Mesenteric fat pad (tissue), 1 donor: ENCODE measurements at places on chromosomes 7 and 10. TPM values are rescaled to one million over a fixed set of nuclear protein-coding genes. Genes with fewer than 3 reads are reported as not detected.

The SLC25A13 gene
- 30.5 TPM for total RNA-seq

The MYO3A gene
- not detected for total RNA-seq

The PNLIP gene
- total RNA-seq: 1.5 TPM

The DDC gene
- total RNA-seq: 1.0 TPM

The CNNM2 gene
- total RNA-seq: 3.1 TPM

The SKIDA1 gene
- total RNA-seq: 0.58 TPM

The ENKUR gene
- not detected for total RNA-seq

The SCIN gene
- total RNA-seq: 3.9 TPM

The CCL24 gene
- not detected for total RNA-seq

The PNLIPRP3 gene
- total RNA-seq: not detected

The EIF3B gene
- total RNA-seq: 150 TPM

GRCh38 chr7:132666774-132667172, 90.5 kb upstream of the PLXNA4 start:
- DNase-seq: no peak

GRCh38 chr10:119095640-119096039, 8.3 kb upstream of the DENND10 start:
- no peak for DNase-seq

DNA sequence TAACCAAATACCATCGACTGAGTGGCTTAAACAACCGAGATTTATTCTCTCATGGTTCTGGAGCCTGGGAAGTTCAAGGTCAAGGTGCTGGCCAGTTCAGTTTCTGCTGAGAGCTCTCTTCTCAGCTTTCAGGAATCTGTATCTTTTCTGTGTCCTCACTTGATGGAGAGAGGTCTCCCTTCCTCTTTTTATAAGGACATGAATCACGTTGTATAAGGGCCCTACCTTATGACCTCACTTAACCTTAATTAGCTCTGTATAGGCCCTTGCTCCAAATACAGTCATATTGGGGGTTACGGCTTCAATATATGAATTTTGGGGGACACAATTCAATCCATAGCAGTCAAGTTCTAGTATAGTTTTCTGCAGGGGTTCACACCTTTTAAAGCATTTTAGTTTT, 135.2 kb upstream of the ADO start:
- no peak for DNase-seq

DNA sequence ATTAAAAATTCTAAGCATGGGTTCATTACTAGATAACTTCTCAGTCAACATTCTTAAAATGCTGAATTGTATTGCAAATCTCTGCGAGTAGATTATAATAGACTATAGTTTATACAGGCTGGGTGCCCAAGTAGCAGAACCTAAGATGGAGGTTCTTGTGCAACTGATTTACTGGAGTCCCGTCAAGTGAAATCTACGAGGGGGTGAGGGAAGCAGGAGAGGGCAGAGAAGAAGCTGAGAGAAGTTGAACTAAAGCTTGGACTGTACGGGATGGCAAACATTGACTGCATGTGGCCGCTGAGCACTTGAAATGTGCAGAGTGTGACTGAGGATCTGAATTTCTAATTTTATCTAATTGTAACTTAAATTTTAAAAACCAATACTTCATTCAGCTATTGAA, 124.5 kb downstream of the CTNNA3 start:
- DNase-seq: no peak

GRCh38 chr10:3043512-3044368, 23.6 kb upstream of the PFKP start:
- no peak for DNase-seq

DNA sequence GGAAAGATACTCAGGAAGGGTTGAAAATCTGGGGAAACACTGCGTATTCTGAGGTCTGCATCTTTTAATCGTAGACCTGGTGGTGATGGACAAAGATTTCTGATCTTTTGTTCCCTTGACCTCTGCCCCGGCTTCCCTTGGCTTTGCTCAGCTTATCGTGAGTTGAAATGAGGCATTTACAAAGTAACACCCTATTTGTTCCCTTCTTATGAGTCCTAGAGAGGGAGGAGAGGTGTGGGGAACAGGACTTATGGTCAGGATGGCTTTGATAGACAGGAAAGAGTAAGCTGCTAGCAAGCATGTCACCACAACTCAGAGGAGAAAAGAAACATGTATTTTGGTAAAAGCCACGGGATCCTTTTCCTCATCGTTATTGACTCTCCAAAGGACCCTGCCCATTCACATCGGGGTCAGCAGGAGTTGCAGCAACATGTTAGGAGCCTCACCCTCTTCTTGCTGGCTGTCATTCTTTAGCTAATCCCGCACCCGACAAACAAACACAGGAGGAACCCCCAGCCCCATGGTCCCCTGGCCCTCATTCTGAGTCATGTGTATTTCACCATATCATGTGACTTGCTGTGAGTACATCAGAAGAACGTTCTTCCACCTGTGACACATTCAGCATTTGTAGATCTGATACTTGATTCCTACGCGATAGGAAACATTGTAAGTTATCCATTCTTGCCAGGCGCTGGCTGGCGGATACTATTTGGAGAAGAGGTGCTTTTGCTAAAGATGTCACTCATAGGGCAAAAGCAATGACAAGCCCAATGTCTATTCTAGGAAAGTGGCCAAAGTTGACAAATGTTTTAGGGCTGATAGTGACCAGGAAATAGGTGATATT, 170.1 kb downstream of the RTKN2 start:
- no peak for DNase-seq

GRCh38 chr10:122113945-122114747, 125.2 kb downstream of the TACC2 start:
- DNase-seq: no peak

DNA sequence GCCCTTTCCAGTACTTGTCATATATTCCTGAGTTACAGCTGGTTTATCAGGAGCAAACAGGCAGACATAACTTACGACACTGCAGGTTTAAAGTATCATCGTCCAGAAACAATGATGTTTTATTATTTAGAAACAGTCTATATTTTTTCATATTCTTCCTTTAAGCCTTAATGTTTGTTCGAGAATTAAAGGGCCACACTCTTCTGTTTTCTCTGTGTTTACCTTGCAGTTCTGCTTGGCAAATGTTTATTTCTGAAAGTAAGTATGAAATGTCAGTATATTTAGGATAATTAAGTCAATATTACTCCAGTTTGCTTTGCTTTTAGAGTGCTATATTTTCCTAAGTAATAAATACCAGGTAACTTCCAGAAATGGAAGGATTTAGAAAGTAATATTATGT, 115.1 kb downstream of the VTI1A start:
- DNase-seq: no peak

GRCh38 chr7:73734619-73735527, 3.7 kb downstream of the ABHD11 start:
- DNase-seq: peak; percentile 91

DNA sequence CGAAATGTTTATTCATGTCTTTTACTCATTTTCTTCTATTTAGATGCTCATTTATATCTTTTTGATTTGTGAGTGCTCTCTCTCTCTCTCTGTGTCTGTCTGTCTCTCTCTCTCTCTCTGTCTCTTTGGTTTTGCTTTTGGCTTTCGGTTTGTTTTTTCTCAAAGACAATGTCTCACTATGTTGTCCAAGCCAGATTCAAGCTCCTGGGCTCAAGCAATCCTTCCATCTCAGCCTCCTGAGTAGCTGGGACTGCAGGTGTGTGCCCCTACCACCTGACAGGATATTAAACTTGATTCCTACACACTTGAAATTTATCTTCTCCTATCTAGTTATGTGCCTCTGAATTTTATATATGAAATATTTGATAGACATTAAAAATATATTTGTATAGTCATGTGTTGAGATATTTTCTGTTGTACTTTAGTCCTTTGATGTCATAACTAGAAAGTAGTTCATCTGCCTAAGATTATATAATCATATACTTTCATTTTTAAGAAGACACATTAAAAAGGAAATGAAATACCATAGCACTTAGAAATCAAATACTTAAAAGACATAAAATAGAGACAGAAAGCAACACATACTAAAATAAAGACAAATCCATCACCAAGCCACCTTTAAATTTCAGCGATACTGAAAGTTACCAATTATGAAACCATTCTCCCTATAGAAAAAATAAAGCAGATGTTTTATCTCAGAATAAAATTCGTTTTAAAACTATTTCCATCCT, 68.1 kb upstream of the SFMBT2 start:
- DNase-seq: no peak

DNA sequence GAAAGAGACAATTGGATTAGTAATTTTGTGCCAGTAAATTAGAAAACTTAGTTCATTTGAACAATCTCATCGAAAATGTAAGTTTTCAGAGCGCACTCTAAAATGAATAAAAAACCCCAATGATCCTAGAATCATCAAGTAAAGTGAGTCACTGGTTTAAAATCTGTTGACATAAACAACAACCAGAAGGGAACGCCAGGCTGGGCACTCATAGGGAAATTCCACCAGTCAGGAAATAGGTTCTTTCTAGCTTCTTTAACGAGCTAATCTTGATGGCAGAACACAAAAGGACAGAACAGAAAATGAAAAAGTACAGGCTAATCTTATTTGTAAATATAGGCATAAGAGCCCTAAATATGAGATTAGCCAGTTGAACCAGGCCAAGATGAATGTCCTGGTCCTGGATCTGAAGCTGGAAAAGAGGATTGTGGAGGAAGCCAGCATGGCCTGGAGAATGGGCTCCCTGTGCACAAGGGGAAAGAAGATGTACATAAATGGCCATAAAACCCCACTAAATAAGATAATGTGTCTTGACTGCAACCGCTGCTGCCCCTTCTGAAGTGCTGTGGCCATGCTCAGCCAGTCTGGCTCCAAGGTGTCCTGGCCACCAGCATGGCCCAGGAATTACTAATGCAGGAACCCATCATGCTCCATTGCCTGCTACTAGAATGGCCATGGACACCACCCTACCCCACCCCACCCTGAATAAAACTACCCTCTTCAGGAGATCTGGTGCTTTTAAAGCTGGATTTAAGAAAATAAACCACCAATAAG, 114.0 kb downstream of the WDFY4 start:
- no peak for DNase-seq

- DNase-seq: no peak
Measured at GRCh38 chr7:84025332-84025927, 169.2 kb downstream of the SEMA3A start.

DNA sequence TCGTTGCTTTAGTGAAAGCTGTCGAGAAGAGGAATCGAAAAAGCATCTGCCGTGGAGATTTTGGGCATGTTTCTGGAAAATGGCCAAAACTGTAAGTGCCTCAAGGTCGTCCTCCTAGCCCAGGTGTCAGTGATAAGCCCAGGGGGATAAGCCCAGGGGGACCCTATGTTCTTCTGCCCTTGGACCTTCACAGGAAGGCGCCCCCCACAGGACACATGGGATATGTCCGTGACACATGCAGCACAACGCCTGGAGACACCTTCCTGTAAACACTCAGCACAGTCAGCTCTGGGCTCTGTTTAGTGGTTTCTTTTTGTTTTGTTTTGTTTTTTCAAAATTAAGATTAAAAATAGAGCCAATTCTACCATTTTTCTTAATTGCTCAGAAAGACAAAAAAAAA, 272.7 kb downstream of the KLF6 start:
- DNase-seq: peak; percentile 69
